ENCODE measurements at places on chromosomes 3 and 15.
A peak's percentile ranks its signal among the peaks of the same experiment; 100 is the strongest.

- no peak for DNase-seq
These were observed 14.1 kb downstream of the TBC1D21 start for GRCh38 chr15:73887481-73887880.

DNA sequence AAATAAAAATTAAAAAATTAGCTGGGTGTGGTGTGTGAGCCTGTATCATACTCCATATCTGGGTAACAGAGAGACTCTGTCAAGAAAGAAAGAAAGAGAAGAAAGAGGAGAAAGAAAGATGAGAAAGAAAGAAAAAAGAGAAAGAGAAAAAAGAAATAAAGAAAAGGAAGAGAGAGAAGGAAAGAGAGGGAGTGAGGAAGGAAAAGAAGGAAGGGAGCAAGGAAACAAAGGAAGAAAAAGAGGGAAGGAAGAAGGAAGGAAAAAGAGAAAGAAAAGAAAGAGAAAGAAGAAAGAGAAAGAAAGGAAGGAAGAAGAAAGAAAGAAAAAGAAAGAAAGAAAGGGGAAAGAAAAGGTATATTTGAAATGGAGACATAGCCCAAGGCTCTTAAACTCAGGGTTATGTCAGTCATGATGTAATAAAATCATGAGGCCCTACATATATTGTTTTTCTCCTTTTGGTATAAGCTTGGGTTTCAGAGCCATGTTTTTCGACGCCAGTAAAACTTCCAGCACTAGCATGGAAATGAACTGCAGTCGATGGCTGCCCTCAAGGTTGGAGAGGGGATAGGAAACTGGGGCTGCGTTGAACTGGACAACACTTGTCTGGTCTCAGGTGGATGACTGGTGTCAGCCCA, 38.0 kb upstream of the RFTN1 start:
- no peak for DNase-seq

DNA sequence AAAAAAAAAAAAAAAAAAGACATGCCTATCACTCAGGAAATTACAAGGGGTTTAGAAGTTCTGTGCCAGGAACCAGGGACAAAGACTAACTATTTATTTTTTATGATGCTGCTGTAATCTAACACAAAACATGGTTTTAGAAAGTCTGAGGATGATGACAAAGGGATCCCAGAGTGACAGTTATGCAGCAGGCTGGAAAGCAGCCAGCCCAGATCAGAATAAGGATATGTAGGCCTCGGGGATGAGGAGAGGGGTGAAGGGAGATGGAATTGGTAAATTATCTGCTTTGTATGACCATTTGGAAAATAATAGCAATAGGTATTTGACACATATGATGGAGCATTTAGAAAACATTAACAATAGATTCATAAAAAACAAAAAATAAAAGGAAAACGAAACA, 34.1 kb upstream of the NMD3 start:
- DNase-seq: no peak

- peak; percentile 56 for DNase-seq
These were observed 193.3 kb upstream of the CGNL1 start for GRCh38 chr15:57183041-57183440.

- no peak for DNase-seq
These were observed 51.1 kb upstream of the POLG start for GRCh38 chr15:89385596-89386331.

DNA sequence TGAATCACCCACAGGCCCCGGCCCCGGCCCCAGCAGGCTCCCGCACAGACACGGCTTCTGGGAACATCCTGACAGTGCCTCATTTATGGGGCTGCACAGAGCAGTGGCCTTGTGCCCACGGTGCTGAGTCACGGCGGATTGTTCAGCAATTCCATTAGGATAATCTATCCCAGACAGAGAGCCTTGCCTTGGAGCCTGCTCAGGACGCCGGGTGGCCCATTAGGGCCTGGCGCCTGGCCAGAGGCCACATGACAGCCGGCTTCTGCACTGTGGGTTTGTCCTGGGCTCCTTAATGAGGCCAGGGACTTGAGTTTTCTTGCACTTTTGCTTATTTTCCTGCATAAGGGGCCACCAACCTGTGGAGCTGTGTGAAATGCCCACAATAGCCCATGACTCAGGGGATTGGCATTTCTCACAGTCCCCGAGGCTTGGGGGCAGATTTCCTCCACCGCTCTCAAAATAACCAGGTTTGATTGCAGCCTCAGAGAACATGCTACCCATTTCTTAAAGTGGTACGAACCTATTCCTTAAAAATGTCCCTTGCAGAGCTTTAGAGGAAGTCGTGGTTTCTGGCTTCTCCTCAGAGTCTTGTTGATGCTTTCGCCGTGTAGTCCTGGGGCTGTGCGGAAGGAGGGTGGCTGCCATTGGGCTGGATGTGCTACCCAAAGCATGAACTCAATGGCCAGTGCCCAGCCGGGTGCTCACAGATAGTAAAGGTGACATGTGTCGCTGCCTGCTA, 19.0 kb downstream of the SYNM start:
- peak; percentile 99 for DNase-seq

DNA sequence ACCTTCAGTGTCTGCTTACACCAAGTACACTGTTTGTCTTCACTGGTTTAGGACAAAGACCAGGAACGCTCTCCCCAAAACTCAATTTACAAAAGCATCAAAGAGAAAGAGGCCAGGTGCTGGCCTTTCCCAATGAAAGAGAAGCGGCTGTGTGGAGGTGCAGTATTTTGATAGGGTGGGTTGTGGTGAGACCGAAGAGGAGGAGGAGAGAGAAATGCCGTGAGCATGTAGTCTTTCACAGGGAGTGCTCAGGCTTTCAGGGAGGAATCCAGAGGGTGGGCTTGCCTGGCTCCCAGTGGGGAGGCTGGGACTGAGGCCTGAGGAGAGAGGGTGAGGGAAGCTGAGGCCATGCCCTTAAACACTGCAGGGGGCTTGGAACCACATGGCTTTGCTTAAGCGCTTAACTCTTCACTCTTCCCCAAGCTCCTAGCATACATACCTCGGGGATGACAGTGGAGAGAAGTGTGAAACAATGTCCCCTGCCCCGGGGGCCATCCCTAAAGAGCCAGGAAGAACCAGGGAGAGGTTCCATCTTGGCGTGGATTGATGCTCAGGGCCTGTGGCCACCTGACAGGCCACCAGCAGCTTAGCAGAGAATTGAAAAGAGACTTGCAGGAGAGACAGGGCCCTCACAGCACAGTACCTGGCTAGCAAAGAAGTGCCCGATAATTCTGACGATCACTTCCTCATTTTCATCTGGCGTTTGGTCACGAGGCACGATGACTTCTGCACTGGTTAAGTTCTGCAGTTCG, 60.5 kb downstream of the SENP2 start:
- DNase-seq: no peak

GRCh38 chr3:188220988-188221818, 67.2 kb downstream of the LPP start:
- DNase-seq: peak; percentile 89

- DNase-seq: peak; percentile 98
These were observed 34.9 kb upstream of the TIMP4 start for GRCh38 chr3:12193485-12194165.

GRCh38 chr3:197186887-197187588, 111.4 kb downstream of the DLG1 start:
- peak; percentile 33 for DNase-seq

- DNase-seq: no peak
These were observed 24.4 kb downstream of the ONECUT1 start for GRCh38 chr15:52765785-52766184.

DNA sequence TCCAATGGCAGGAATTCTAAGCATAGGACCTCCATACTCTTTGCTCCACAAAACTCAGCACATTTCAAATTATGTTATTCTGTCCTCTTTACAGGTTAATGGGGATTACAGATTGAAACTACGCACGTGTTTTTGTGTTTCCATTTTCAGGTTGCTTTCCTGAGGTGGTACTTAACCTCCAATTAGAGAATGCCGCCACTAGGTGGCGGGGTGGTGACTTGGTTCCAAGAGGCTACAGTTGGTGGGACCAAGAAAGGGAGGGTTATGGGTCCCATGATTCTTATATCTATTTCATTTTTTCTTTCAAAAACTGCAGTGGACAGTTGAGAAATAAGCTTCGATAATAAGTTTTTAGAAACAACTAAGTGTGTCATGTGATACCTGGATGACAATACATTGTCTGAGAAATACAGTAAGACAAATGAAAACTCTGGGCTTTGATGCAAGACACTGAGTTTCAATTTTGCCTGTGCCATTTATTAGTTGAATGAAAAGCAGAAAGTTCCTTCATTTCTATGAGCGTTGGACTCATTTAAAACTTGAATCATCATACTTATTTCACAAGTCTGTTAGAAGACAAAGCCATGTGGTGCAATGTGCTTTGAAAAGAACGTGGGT, 539.0 kb downstream of the FGF12 start:
- no peak for DNase-seq

DNA sequence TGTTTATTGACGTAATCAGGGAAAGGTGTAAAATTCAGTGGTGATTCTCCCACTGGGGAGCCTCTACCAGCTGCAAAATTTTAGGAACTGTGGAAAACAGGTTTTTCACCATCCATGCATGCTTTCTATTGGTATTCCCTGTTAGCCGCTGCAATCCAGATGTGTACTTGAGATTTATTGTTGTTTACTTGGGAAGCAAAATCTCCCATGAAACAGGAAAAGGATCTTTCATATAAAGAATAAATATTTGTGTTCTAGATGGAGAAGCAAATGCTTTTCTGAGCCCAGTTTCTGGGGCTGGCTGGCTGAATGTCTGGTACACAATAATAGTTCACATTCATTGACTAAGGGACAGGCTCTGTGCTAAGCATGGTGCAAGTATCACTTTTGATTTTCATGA, 144.6 kb upstream of the RASGRP1 start:
- DNase-seq: no peak

DNA sequence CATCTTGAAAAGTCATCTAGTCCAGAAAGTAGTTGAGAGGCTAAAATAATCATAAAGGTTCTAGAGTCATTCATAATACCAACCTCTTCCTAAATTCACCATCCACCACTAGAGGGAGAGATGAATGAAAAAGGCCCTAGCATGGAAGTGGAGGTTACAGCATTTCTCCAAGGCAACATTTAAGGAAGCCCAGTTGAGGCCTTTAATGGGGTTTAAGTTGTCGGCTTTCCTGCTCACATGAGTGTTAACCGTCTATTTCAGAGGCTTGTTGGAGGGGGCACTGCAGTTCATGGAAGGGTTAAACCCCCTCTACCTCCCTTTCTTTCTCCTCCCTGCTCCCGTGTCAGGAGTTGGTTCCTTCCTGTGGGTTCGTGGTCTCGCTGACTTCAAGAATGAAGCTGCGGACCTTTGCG, 3.8 kb upstream of the SLCO3A1 start:
- DNase-seq: no peak

DNA sequence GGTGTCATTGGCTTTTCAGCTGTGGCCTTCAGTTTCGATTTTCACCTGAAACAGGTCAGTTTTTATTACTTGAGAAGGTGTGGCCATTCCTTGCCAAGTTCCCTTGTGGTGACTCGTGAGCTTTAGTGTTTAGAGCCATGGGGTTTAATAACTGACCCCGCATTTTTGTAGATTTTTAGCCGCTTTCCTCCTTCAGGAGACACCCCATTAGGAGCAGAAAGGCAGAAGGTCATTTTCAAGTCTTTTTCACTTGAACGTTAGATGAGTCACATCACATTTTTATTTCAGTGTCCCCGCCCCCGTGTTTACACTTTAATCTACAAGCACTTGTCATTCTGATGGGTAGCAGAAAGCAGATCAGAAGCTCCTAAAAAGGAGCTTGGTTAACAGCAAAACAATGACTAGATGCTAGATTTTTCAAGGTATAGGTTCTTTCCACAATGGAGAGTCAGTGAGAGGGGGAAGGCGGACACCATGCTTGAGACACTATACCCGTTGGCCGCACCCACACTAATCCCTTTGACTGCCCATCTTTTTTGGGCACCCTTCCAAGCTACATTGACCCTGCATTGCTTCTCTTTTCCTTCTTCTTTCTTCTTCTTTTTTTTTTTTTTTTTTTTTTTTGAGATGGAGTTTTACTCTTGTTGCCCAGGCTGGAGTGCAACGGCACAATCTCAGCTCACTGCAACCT, 132.7 kb downstream of the GHSR start:
- peak; percentile 67 for DNase-seq

- DNase-seq: peak; percentile 74
These were observed 290.5 kb downstream of the PLCL2 start for GRCh38 chr3:17175187-17175807.

DNA sequence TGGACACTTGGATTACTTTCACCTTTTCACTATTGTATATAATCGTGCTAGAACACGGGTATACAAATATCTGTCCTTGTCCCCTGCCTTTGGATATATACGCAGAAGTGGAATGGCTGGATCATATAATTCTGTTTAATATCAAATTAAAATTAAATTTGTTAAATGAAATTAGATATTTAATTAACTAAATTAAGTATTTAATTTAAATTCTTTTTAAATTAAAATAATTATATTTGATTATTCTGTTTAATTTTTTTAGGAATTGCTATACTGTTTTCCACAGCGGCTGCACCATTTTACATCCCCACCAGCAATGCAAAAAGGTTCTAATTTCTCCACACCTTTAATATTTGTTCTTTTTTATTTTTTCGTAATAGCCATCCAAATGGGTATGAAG, 84.3 kb downstream of the DOCK3 start:
- no peak for DNase-seq

DNA sequence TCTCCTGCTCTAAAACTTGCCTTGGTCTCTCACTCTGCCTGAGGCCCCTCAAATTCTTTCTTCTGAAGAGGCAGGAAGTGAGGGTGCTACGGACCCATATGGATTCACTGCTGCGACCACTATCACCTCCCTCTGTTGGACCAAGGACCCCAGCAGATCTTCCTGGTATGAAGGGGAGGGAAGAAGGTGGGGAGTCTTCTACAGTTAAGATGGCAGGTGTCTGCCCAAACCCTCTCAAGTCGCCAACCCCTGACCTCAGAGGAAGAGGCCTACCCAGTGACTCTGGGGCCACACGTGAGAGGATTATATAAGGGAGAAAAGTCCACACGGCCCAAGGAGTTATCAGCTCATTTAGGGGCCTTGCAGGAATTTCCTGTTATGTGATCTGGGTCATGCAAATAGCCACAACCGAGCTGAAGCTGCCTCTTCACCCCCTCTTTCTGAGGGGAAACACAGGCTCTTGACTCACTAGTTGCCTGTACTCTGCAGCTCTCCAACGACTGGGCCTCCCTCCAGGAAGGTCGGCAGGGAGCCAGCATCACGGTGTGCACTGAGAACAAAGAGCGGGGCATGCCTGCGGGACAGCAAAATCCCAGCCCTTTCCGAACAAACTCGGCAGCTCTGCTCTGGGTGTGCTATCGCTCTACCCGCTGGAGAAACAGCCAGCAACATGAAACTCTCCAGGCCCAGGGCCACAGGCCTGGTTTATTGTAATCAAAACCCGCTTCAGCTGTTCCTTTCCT, 116.0 kb downstream of the XXYLT1 start:
- peak; percentile 92 for DNase-seq

- no peak for DNase-seq
These were observed 610.0 kb upstream of the TBL1XR1 start for GRCh38 chr3:177807150-177807875.

GRCh38 chr3:182500289-182500688, 293.0 kb upstream of the ATP11B start:
- DNase-seq: no peak

DNA sequence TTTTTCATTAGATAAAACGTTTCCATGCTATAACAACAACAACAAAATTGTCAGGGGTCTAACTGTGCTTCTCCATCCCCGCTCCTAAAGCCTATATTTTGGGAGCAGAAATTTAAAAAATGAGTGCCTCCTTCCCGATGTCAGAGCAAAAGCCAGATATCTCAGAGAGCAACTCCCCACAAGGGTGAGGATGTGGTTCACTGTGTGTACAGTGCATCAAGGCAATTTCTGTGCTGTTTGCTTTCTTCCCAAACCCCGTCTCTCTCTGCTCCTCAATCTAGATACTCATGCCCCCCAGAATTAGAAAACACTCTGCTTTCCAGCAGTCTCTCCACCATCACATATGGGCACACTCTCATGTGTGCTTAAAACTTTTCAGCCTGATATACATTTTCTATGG, 76.7 kb upstream of the MBNL1 start:
- DNase-seq: no peak

GRCh38 chr15:29514926-29515325, 245.3 kb upstream of the NSMCE3 start:
- DNase-seq: no peak

All from foreskin fibroblast (primary cell).